ENCODE measurements at places on chromosomes 12 and 14. TPM values are rescaled to one million over a fixed set of nuclear protein-coding genes. Genes with fewer than 3 reads are reported as not detected.

DNA sequence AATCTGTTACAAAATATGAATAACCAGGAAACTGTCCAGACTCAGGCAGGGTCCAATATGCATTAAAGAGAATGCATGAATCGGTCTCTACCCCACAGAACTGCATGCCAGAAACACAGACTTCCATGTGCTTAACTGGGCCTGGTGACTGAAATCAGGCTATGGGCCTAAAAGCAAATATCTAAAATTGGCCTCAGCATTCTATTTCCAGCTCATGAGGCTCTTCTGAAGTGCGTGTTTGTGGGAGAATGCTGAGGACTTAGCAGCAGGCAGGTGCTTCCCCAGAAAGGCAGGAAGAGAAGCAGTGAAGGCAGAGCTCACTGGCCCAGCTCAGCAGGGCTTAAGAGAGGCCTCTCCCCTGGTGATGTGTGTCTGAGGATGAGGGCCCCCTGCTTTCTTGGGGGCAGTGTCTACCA, 48.5 kb downstream of the ADGRD1 start:
- DNase-seq: no peak

- DNase-seq: no peak
Observed at GRCh38 chr12:66304296-66304900, 2.1 kb downstream of the HELB start.

DNA sequence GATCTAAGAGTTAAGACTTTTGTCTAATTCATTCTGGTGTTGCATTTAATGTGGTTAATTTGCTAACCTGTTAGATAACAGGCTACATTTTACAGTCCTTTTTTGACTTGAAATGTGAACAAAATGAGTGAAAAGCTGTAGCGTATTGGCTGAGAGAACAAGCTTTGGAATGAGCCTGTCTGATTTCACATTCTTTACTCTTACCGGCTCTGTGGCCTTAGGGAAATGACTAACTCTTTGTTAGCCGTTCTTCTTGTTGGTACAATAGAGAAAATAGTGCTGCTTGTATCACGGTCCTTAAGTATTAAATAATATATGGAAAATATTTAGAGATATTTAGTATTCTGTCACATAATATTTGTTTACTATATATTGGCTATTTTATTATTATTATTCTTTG, 1.9 kb downstream of the MNAT1 start:
- no peak for DNase-seq

GRCh38 chr14:38044710-38045109, 163.0 kb upstream of the SSTR1 start:
- DNase-seq: no peak

GRCh38 chr12:92065639-92066038, 80.0 kb downstream of the BTG1 start:
- DNase-seq: no peak

DNA sequence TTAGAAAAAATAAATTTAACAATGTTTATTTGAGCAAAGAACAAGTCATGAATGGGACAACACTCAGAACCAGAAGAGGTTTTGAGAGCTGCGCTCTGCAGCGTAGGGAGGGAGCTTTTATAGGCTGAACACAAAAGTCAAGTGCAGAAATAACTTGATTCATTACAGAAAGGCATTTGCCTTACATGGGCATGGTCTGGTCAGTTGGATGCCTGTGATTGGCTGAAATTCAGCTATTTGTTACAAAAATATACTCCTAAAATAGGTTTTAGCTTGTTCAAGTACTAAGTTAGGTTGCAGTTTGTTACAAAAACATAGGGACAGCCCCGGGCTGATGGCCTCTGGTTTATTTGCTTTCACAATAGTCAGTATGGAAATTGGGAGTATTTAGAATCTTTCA, 118.0 kb downstream of the NUAK1 start:
- no peak for DNase-seq

- DNase-seq: no peak
Observed at GRCh38 chr12:24134092-24134491, 184.6 kb upstream of the SOX5 start.

DNA sequence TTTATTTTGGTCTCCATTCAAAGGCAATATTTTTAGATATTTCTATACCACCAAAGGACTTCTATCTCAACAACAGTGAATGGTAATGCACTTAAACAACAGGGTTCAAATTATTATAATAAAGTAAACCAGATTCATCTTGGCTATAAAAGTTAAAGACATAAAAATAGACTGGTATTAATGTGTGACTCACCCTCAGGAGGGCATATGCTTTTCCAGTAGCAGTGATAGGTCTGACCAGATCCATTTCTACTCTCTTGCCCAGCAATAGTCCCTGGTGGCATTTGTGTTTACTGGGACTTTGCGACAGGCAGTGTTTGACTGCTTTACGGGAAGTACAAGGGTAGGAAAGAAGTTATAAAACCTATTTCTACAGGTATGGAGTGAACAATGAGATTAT, 353.2 kb upstream of the ATP2B1 start:
- no peak for DNase-seq

DNA sequence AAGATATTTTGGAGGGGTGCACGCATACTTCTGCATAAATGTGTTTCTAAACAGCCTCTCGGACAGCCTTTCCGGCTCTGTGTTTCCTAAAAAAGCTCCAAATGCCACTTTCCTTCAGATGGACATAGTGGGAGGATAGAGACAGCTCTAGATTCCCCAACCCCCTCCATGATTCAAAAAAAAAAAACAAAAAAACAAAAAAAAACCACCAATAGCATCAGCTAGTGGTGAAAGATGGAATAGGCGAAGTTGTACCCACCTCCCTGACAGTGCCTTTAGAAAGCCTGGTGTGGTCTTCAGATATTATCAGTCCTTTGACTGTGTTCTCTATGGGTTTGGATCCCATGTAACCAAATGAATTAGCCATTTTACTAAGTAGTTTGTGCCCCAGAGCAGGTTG, 94.1 kb downstream of the PHETA1 start:
- no peak for DNase-seq

The PAPOLA gene
- 173 TPM for total RNA-seq

The CDCA3 gene
- total RNA-seq: 80.3 TPM

The PLA2G1B gene
- not detected for total RNA-seq

The FOXA1 gene
- 0.12 TPM for total RNA-seq

The PTPRO gene
- 0.15 TPM for total RNA-seq

The KLRC1 gene
- not detected for total RNA-seq

The STAC3 gene
- total RNA-seq: 1.9 TPM

Measured in activated CD4-positive, alpha-beta memory T cell treated with anti-CD3 and anti-CD28 coated beads for 36 hours (primary cell).